ENCODE measurements at places on chromosomes 2 and 18.

DNA sequence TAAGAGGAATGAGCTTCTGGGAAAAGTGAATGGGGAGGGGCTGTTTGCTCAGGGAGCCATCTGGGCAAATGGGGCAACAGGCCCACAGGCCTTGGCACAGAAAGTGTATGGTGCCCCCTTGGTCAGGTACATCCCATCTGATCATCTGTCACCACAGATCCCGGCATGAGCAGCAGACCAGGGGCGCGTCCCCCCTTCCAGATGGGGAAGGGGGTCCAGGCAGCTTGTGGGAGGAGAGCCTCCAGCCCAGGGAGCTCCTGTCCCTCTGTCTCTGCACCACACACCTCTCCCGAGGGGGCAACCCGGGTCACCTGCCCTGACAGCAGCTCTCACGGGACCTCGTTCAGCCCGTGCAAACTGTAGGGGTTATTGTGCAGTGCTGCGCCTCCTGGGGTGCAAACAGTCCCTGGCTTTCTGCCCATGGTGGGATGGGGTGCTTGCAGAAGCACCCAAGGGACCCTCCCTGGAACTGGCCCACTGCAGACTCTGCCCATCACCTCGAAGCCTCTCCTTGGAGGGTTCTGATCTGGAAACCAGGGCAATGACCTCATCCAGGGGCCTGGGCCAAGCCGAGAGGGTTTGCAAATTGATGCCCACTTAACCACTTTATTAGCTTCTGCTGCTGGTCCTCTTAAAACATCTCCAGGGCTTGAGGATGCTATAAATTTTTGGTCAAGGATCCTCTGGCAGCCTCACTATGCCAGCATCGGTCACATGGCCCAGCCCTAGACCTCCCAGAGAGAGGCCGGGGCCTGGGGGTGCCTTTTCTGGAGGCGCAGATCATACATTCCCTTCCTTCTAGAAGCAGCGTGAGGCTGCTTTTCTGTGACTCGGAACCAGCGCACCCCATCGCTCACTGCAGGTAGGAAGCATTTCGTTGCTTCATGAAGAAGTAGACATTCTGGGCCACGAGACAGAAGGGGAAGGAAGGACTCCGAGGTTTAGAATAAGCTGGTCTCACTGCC is 7.6 kb upstream of the BOK start:
- DNase-seq, result no peak

DNA sequence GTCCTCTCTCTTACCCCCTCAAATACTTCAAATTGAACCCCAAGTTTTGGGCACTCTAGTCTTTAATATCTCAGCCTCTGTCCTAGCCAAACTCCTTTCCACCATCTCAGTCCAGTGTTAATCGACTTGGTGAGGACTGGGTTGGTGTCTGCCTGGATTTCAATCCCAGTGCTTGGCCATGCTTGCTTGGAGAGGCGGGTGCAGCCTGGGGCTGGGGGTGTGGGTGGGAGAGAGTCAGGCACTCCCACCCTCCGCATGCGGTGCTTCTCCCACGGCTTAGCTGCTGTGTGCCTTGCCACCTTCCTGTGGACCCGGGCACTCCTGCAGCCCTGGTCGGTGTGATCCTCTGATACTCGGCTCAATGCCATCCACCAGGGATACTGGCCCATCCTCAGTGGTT is 220.8 kb upstream of the HDAC4 start:
- no peak for DNase-seq

DNA sequence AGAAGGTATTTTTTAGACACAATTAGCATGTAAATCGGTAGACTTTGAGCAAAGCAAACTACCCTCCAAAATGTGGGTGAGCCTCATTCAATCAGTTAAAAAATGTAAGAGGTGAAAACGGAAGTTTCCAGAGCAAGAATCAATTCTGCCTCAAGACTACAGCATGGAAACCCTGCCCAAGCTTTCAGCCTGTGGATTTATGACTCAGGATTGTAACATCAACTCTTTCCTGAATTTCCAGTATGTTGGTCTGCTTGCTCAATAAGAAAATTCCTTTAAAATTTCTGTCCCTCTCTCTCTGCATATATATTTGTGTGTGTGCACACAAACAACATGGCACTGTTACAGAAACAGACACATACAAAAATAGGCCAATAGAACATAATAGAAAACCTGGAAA is 228.6 kb upstream of the DOK6 start:
- no peak for DNase-seq

DNA sequence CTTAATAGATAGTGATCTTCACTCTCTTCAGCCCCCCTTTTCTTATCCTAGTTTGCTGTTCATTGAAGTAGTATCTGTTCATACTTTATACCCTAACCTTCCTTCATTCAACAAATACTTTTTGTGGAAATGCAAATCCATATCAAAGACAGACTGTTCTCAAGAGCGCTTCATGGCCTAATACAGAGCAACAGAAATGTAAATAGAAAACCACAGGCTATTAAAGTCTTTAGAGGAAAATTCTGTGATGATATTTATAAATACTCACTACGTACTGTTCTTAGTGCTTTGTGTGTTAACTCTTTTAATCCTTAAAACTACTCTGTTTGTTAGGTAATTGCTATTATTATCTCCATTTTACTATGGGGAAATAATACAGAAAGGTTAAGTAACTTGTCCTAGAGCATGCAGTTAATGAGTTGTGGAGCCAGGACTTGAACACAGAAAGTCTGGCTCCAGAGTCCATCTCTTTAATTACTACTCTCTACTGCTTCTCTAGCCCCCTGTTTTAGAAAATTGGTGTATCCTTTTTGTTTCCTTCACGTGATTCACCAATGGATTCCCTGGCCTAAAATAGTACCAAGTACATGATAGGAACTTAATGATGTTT is 2.9 kb downstream of the MDH1 start:
- no peak for DNase-seq

- DNase-seq, result no peak
These were observed 95.1 kb downstream of the MYO5B start for GRCh38 chr18:50099725-50100407.

GRCh38 chr2:62826141-62826540 is 120.6 kb downstream of the EHBP1 start:
- DNase-seq, result no peak

GRCh38 chr18:54181856-54182602 is 42.4 kb downstream of the MBD2 start:
- DNase-seq, result peak; percentile 9

- no peak for DNase-seq
These were observed 481.4 kb upstream of the SPRED2 start for GRCh38 chr2:65913813-65914212.

- no peak for DNase-seq
These were observed 337.4 kb upstream of the DCC start for GRCh38 chr18:52002600-52002999.

GRCh38 chr2:169980001-169980400 is 152.7 kb downstream of the UBR3 start:
- DNase-seq, result no peak

DNA sequence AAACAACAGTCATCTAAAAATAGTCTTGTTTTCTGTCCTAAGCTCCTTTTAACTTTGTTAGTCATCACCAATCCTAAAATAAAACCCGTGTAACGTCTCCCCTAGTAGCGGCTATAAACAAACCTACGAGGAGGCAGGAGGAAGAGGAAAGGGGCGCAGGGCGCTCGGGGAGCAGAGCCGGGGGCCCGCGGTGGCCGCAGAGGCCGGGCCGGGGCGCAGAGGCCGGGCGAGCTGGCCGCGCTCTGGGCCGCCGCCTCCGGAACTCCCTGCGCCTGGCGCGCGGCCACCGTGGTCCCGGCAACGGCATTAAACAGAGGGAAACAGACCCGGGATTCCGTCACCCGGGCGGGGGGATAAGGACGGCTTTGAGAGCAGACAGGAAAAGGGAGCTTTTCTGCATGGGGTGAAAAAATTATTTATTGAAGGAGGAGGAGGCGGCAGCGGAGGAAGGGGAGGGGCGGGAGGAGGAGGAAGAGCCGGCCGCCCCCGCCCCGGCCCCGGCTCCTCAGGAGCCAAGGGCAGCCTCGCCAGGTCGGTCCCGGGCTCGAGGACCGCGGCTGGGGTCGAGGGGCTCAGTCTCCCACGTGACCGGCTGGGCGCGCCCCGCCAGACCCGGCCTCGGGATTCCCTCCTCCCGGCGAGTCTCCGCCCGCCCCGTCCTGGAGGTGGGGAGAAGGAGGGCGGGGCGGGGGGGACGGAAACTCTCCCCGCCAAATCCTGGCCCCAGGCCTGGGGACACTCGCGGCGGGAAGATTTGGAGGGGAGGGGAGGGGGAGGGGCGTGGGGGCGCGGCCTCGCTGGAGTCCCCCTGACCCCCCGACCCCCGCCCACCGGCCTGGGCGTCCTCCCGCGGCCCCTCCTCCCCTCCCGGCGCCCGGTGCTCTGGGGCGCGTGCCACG is 1.8 kb upstream of the NFATC1 start:
- peak; percentile 47 for DNase-seq

DNA sequence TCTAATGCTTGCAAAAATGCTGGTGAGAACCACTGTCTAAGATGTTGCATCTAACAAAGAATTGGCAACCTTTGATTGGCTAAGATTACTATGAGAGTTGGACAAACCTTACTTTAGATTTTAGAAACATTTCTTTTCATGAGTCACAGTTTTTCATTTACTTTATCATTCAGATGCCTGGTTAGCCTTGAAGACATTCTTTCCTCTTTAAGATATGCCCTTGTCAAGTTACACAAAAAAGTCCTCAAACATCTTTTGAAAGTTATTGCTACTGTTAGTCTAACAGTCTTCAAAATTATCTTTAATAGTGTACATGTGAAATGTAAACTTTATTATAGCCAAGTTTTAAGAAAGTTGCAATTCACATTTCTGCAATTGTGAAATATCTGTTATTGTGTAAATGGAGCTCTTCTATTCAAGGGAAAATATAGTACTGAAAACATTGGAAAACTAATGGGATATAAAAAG is 276.3 kb downstream of the RND3 start:
- no peak for DNase-seq

DNA sequence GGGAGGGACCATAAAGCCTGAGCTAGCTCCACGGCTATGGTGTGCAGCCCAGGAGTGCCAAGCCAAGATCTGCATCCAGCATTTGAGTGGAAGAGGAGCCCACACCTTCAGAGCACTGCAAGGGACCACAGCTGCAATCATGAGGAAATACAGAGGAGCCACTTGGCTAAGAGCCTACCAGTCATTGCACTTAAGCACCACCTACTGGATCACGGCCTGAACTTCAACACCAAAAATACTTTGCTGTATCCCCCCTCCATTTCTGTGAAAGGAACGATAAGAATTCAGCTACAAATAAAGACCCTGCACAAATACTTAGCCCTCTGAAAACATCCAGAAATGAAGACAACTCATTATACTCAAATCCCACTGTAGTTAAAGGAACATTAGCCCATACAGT is 545.3 kb downstream of the TSN start:
- no peak for DNase-seq

DNA sequence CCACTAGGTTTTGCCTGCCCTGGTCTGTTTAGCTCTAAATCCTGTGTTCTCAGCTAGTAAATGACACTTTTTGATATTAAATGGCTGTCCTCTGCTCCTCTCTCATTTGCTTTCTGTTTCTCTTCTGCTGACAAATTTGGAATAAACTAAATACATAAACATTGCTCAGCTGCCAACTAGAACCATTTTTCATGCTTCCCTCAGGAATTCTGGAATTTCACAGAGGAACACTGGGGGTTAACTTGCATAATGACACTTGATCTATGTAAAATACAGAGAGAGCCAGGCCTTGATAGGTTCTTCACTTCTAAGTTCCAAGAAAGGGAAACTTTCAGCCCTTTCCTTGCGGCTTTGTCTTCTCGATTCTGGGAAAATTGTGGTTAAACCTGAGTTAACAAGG is 450.6 kb upstream of the ST6GAL2 start:
- DNase-seq, result no peak

DNA sequence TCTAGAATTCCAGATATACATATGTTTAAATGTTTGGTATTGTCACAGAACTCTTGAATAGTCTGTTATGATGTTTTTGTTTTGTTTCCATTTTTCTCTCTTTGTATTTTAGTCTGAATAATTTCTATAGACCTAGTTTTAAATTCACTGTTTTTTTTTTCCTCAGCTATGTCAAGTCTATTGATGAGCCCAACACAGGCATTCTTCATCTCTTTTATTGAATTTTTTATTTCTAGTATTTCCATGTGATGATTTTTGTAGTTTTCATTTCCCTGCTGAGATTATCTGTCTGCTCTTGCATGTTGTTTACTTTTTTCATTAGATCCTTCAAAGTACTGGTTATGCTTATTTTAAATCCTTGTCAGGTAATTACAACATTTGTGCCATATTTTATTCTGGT is 254.7 kb downstream of the C1D start:
- no peak for DNase-seq
